Activated T-cell treated with anti-CD3 and anti-CD28 coated beads, Interleukin-2, amount 50 U/mL, for 72 hours (primary cell): ENCODE measurements at places on chromosomes 6 and 20. TPM values are rescaled to one million over a fixed set of nuclear protein-coding genes. Genes with fewer than 3 reads are reported as not detected.

DNA sequence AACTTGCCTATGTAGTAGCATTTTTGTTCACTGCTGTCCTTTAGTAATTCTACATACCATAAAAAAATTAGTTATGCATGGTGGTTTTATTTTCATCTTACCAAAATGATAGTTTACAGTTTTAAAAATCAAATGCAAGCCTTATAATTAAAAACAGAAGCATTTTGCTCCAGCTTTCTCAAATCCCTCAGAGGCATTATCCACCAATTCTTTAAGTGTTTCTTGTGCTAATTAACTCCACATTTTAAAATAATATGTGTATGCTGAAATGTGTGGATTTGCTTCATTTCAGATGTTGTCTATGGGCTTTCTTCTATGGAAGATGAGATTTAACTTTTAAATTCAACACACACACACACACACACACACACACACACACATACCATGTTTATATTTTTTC lies 49.3 kb downstream of the PCSK2 start:
- H3K27me3 ChIP-seq, result no peaks in the 10 kb centered on the region
- H3K4me1 ChIP-seq, result no peaks in the 10 kb centered on the region
- H3K36me3 ChIP-seq, result no peaks in the 10 kb centered on the region
- DNase-seq, result no peak
- no peak overlapping the region for H3K4me3 ChIP-seq
- H3K27ac ChIP-seq, result no peak overlapping the region

GRCh38 chr6:44453146-44453545 lies 65.6 kb downstream of the CDC5L start:
- H3K4me1 ChIP-seq, result peaks cover 8% of the 10 kb centered on the region
- DNase-seq, result no peak
- no peaks in the 10 kb centered on the region for H3K27me3 ChIP-seq
- no peak overlapping the region for H3K4me3 ChIP-seq

SMAP1 gene
- total RNA-seq, result 30.9 TPM

GFOD1 gene
- total RNA-seq, result 5.2 TPM

HAO1 gene
- total RNA-seq, result not detected
